ENCODE measurements at places on chromosomes 6 and 20.

DNA sequence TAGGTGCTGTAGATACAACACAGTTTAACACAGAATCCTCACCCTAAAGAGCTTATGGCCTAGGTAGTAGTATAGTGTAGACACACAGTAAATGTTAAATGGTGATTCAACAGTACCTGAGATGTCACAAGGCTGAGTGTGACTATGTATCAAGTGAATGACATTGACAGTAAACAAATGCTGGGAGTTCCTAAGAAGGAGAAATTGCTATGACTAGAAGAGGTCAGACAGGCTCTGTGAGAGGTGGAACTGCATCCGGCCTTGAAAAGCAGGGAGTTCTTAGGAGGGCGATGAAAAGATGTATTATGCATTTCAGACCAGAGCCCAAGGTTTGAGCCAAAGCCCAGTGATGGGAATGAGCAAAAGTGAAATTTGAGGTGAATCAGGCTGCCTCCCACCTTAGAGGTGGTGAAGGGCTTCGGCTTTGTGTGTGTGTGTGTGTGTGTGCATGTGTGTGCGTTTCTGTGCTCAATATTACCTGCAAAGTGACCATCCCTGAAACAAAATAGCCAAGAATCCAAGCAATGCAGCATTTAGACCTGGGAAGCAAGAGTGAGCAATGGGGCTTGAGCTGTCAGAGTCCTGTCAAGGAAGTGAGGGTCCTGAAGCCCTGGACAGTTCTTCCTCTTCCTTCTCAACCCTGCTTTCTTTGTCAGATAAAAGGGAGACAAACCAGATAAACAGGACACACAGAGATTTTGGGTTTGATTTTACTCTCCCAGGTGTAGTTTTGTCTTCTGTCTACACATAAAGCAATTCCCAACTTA is 32.3 kb upstream of the CITED2 start:
- no peak for DNase-seq

- DNase-seq = peak; percentile 43
These were observed 39.4 kb upstream of the KCNK16 start for GRCh38 chr6:39361657-39362486.

DNA sequence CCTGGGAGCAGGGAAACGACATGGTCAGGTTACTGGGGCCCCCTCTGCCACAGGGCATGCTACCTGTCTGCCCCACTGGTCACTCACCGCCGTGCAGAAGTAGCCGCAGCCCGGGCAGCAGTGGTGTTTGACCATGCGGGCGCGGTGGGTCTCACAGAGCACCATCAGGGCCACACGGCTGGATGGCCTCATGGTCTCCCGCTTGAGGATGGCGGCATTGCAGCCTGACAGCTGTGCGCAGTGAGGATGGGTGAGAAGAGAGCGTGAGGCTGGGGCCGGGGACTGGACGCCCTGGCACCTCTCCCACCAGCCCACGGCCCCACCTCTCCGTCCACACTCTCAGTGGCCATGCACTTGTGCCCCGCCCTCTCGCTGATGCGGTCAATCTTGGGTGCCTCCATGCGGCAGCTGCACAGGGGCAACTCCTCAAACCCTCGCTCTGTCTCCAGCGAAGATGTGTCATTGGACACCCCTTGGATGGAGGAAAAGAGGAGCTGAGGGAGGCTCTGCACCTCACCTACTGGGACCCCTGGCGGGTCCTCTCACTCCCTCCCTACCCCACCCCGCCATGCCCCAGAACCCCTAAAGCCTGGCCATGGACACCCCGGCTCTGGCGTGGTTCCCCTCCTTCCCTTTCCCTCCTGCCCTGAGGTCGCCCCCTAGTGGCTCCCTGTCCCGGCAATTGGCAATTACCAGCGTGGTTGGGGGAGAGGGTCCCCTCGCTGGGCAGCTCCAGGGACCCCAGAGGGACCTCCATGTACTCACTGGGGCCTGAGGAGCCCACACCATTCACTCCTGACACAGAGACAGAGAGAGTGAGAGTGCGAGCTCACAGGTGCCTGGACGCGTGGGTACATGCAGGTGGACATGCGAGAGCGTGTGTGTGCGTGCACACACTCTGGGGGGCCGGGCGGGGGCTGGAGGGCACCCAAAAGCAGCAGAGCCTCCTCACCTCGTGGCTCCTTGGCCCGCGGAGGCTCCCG is 8.9 kb downstream of the EHMT2 start:
- peak; percentile 48 for DNase-seq

GRCh38 chr6:159838020-159838744 is 38.1 kb downstream of the PNLDC1 start:
- DNase-seq = no peak

DNA sequence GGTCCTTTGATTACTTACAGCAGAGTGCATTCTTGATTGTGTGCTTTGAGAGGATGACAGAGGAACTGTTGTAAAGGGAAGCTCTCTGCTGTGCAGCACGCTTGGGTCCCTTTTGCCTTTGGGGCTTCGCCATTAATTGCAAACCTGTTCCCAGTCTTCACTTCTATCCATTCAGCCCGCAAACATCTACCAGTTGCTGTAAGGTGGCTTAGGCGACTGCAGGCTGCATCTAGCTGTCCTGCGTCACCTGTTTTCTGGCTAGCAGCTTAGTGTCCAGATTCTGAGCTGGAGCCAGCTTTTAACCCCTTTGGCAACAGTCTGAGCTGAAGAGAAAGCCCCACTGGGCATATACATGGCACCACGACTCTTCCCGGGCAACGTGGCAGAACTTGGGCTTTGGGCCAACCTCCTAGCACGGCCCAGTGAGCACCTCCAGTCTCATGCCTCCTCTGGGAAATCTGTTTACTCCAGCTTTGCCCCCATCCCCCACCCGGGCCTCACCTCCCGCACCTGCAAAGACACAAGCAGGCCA is 2.5 kb upstream of the FASTKD5 start:
- no peak for DNase-seq
